Thoracic aorta (tissue), 2 donors: ENCODE measurements at places on chromosomes 2 and 18. TPM values are rescaled to one million over a fixed set of nuclear protein-coding genes. Genes with fewer than 3 reads are reported as not detected.

DNA sequence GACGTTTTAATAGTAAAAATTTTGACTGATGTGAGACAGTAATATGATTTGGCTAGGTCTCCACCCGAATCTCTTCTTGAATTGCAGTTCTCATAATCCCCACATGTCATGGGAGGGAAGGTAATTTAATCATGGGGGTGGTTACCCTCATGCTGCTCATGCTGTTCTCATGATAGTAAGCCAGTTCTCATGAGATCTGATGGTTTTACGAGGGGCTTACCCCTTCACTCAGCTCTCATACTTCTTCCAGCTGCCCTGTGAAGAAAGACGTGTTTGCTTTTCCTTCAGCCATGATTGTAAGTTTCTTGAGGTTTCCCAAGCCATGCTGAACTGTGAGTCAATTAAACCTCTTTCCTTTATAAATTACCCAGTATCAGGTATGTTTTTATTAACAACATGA, 327.0 kb upstream of the CDH7 start:
- DNase-seq: no peak

DNA sequence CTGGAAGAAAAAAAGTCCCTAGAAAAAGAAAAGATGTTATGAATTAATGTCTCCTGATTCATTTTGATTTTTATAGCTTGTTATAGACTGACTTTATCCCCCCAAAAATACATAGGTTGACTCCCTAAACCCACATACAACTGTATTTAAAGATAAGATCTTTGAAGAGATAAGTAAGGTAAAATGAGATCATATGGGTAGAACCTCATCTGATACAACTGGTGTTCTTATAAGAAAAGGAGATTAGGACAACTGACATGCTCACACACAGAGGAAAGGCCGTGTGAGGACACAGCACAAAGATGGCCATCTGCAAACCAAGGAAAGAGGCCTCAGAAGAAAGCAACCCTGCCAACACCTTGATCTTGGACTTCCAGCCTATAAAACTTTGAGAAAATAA, 117.5 kb downstream of the CD226 start:
- DNase-seq: no peak

DNA sequence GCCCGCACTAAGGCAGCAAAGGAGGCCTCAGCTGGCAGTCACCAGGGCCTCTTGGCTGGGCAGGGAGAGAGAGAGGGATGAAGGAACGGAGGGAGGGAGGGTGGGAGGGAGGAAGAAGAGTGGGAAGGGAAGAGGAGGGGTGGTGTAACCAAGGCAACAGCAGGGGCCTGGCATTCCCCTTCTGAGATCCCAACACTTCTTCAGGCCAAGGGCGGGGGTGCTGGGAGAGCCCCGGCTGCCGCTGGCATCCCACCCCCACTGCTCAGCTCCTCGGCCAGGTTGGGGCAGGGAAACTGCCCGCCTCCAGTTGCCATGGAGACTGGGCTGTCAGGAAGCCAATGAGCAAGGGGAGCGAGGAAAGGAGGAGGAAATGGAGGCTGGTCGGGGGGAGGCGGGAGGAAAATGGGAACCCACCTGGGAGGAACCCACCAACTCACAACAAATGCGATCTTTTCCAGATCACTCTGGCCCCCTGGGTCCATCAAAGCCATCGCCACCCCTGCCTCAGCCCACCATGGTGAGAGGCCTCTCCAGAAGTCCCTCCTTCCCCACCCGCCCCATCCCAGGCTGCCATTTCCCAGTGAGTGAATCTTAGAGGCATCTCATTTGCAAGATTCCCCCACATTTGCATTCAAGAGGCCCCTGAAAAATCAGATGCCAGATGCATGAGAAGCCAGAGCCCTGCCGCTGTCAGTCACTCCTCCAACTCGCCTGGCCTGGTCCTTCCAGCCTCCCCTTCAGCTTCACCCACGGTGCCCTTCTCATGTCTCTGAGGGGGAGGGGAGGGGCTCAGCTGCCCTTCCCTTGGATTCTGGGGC, 12.4 kb downstream of the SH2D6 start:
- no peak for DNase-seq

The WDR43 gene
- total RNA-seq: 19.8 TPM

The NEUROD1 gene
- total RNA-seq: not detected

The MC4R gene
- total RNA-seq: not detected

The KANSL1L gene
- total RNA-seq: 77.2 TPM
